NCI-H187 treated with DMSO at 0.1 percent for 48 hours (cell line): ENCODE measurements at places on chromosomes 11 and 22.

DNA sequence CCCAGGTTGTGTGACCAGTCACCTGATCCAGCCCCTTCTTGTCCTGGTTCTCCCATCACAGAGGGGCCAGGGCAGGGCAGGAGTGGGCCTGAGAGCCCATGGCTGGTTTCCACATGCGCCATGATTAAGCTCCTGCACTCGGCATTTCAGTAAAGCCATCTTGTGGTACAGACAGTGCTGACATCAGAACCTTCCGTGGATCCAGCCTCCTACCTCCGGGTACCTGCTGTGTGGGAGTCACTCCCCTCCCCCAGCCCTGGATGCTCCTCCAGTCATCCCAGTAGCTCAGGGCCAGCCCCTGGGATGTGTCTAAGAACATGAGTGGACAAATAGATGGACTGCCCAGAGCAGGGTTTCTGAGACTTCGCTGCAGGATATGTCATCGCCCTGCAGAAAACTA is 22.1 kb upstream of the MGAT3 start:
- DNase-seq, result no peak

GRCh38 chr11:9838229-9838628 is 174.4 kb downstream of the SWAP70 start:
- DNase-seq, result no peak

GRCh38 chr22:28930357-28931007 is 47.1 kb downstream of the ZNRF3 start:
- DNase-seq, result peak; percentile 47

DNA sequence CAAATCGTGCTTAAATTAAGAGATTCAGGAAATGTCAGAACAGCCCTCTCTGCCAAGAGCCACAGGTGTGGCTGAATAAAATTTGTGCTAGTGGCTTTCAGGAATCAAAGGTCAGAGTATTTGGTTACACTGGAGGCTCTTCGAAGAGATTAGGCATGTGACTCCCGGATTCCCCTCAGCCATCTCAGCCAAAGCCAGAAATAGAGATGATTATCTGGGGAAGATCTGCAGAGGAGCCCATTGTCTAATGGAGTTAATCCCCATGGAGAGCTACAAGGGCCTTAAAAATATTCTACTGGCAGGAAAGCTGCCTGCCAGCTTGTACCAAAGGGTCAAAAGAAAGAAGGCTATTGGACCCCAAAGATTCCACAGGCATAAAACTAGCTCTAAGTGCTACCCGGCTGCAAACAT is 1259.5 kb downstream of the TBC1D22A start:
- DNase-seq, result no peak

GRCh38 chr22:44407171-44407986 is 90.7 kb downstream of the RTL6 start:
- no peak for DNase-seq

- no peak for DNase-seq
Observed at GRCh38 chr11:83156996-83157593, at the start of gene PCF11. Gene PCF11, plus strand, starts transcription at chr11:83157131. Its CDS starts 309 bp downstream, at chr11:83157440.

DNA sequence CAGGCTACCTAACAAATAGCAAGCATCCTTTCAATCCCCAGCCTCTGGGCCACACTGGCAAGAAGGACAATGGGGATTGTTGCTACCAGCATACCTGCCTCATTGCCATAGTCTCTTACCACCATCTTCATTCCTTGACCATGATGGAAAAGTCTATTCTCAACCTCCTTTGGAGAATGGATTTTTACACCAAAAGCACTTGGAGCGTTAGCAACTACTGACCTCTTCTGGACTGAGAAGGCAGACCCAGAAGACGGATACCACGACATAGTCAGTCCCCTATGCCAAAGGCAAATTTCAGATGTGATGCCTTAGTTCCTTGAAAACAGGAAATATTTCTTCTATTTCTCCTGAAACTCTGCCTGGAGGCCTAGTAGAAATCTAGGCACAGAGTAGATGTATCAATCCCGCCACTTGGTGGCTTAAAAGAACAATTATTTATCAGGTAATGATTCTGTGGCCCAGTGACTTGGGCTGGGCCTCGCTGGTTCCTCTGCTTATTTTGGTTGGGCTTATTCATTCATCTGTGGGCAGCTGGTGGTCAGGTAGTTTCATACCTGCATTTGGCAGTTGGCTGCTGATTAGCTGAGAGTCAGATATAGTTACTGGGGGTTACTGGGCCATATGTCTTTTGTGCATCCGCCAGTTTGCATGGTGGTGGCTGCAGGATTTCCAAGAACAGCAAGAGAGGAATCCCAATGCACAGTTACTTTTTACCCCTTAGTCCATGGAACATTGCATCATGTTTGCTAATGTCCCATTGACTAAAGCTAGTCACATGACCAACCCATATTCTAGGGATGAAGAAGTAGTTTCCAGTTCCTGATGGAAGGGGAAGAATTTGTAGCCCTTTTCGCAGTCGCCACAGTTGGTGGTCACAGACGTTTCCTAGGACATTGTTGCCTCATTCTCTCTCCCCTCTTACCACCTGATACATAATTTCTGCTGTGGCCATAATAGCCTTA is 75.2 kb downstream of the DHCR7 start:
- no peak for DNase-seq

- no peak for DNase-seq
Observed at GRCh38 chr11:22730319-22730718, 63.9 kb downstream of the GAS2 start.

DNA sequence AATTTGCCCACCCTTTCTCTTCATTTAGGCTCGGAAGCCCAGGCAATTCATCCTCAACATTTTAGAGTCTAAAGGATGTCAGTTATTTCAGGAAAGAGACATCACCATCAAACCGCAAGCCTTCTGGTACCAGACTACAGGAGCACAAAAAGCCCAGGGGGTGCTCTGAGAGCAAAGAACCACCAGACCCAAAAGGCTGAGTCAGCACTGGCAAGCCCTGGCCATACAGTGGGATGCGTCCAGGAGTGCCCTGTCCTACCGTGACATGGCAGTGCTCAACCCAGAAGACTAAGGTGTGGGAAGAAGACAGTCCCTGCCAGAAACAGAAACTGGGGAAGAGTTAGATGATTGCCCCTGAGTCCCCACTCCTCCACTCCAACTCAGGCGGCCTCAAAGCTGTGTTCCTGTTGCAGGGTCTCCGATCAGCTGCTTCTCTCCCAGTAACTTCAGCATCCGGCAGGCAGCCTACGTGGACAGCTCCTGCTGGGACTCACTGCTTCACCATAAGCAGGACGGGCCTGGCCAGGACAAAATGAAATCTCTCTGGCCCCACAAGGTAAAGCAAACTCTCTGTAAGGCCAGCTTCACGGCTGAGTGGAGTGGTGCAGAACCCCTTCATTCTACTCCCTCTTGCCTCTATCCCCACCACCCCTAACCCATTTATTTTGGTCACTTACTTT is 1.5 kb downstream of the PANX3 start:
- DNase-seq, result no peak

GRCh38 chr11:2824851-2825250 is 60.7 kb downstream of the CDKN1C start:
- no peak for DNase-seq

DNA sequence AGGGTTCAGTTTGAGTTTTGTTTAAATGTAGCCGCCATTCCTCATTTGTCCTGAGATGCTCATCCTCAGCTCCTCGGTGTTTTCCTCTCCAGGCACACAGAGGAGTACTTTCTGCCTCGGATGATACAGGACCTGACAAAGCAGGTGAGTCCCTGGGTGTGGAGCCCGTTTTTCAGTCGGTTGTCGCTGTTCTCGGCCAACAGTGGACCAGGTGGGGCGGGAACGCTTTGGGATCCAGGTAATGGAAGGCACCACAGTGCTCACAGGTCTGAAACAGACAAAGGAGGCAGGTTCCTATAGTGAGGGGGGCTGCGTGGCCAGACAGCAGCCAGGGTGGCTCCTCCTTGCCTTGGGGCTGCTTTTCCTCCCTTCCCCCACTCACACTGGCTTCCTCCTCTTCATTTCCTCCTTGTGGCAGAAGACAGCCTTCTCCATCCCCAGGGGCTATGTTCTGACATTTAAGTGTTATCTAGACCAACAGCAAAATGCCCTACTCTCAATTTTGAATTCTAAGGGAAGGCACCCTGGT is 19.4 kb downstream of the NADSYN1 start:
- no peak for DNase-seq

GRCh38 chr11:34002420-34002819 is 49.1 kb upstream of the CAPRIN1 start:
- no peak for DNase-seq

DNA sequence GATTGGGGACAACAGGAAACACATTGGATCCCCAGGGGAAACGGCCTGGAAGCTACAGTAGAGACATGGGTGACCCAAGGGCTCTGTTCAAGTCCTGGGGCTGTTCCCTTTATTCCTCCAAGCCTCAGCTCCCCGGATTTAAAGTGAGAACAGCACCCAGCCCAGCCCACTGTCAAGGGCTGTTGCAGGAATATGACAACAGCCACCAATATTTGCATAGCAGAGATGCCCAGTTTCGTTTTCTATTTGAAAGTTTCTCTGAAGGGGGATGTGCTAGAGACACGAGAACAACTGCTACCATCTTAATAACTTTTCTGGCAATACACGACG is 81.1 kb upstream of the WNT7B start:
- DNase-seq, result no peak

GRCh38 chr11:77392842-77393241 is 81.1 kb downstream of the PAK1 start:
- DNase-seq, result no peak

DNA sequence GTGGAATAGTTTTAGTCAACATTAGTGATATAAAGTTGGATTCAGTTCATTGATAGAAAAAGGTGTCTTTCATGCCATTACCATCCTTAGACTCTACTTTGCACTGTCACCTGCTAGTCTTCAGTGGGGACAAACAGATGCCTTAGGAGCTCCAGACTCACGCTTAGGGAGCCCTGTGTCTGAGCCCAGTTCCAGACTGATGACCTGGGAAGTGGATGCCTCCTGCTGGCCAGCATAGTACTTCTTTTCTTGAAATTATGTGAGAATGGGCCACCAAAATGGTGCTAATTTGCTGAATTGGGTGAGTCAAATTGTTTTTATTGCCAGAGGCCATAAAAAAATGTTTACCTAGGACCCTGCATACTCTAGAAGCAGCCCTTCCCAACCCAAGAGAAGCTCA is 53.9 kb downstream of the NOX4 start:
- DNase-seq, result no peak

DNA sequence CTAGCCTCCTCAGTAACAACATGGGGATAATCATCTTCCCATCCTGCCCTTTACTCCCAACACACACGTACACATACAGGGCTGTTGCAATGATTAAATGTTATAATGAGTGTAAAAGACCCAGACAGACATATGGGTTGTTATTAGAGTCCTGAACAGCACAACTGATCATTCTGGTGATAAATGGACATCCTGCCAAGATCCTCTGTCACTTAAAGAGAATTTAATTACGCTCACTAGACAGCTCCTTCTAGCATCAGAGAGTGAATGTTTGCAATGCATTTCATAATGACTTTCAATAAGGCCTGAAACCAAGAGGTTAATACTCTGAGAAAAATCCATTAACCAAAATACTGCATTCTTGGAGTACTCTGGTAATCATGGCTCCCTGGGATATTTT is 115.8 kb downstream of the KCNC1 start:
- DNase-seq, result no peak

GRCh38 chr11:2807801-2808241 is 77.8 kb downstream of the CDKN1C start:
- DNase-seq, result no peak

GRCh38 chr22:41574847-41575381 is 14.1 kb downstream of the CSDC2 start:
- no peak for DNase-seq

- no peak for DNase-seq
Observed at GRCh38 chr11:63919267-63920125, 2.5 kb upstream of the RCOR2 start.

GRCh38 chr11:74388678-74389327 is 9.4 kb downstream of the PGM2L1 start:
- DNase-seq, result no peak

- DNase-seq, result no peak
Observed at GRCh38 chr22:31143537-31143936, 3.2 kb upstream of the PLA2G3 start.

DNA sequence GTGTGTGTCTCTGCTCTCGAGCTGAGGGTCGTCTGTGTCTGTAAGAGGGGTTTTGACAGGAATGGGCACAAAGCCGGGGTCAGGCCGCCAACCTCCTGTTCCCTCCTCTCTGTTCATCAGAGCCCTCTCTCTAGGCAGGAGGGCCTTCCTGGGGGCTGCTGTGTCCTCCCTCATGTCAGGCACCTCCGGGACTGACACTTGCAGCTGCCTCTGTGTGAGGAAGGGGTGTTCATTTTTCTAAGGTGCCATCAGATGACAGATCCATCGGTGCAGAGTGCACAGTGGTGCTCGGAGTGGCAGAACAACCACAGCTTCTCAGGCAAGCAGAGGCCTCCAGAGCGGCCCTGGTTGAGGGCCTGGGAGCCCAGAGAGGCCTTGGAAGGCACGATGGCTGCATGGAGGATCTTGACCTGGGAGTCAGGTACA is 265.4 kb upstream of the B3GAT1 start:
- DNase-seq, result no peak

DNA sequence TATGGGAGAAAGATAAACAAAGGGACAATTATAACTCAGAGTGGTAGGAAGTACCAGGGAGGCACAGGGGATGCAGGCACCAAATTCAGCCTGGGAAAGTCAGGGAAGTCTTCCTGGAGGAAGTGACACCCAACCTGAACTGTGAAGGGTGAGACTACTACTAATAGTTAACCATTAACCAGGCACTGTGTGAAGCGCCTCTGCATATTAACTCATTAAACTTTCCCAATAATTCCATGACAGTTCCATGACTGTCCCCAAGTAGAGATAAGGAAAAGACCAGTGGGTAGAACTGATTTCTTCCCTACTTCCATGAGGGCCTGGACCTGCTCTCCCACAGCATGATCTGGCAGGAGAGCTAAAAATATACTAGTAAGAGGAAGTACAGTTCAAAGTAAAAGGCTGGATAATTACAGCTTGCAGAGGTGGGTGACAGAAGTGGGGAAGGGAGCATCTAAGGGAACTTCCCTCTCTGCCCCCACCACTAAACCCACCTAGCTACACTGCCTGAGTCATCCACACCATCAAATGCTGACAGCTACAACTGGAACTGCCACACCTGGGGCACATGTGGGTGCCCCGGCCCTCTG is 4.7 kb upstream of the AP1B1 start:
- DNase-seq, result no peak

- DNase-seq, result no peak
Observed at GRCh38 chr22:28344918-28345703, 334.5 kb downstream of the TTC28 start.

DNA sequence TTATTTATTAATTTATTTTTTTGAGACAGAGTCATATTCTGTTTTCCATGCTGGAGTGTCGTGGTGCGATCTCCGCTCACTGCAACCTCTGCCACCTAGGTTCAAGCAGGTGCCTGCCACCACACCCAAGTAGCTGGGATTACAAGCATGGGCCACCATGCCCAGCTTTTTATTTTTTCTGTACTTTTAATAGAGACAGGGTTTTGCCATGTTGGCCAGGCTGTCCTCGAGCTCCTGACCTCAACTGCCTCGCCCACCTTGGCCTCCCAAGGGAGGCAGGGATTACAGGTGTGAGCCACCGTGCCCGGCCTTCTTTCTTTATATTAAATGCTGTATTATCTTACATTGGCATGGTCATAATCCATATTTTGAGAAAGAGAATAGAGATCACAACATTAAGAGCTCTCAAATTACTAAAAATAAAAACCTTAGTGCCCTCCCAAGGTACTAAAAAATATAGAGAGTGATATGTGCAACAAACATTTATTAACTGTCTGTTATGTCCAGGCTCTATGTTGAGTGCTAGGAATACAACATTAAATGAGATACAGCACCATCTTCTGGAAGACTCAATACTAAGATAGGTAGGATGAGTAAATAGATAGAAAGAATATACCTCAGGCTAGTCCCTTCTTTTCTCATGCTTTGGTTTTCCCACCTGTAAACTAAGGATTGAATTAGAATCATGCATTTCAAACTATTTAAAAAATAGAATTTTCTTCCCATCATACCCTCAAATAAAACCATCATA is 84.1 kb downstream of the BBOX1 start:
- DNase-seq, result no peak
